Cerebellum (tissue), 4 donors: ENCODE measurements at places on chromosomes 4 and X. TPM values are rescaled to one million over a fixed set of nuclear protein-coding genes. Genes with fewer than 3 reads are reported as not detected.

- no peak for DNase-seq
Measured at GRCh38 chrX:106323357-106323756, 155.3 kb downstream of the PWWP3B start.

DNA sequence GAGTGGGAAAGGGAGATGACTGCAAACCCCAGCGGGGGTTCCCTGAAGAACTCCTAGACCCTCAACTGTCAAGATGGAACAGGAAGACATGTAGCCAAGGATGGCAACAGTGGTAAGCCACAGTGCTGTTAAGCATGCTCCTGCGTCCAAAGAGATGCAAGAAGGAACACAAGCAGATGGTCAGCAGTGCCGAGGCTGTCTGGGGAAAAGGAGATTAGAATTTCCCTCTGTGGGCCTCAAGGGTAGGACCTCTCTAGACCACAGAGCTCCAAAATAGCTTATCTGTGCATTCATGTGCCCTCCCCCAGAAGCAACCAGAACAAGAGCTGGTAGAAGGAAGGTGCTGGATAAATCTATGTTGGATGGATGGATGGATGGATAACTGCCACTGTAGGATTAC lies 82.0 kb upstream of the CPEB2 start:
- no peak for DNase-seq

PYURF gene
- 55.1 TPM for total RNA-seq

GRCh38 chr4:136864604-136865185 lies 667.6 kb downstream of the PCDH18 start:
- peak; percentile 13 for DNase-seq

RAB33A gene
- 13.5 TPM for total RNA-seq

- no peak for DNase-seq
Measured at GRCh38 chrX:118627084-118627758, 100.2 kb upstream of the IL13RA1 start.

DNA sequence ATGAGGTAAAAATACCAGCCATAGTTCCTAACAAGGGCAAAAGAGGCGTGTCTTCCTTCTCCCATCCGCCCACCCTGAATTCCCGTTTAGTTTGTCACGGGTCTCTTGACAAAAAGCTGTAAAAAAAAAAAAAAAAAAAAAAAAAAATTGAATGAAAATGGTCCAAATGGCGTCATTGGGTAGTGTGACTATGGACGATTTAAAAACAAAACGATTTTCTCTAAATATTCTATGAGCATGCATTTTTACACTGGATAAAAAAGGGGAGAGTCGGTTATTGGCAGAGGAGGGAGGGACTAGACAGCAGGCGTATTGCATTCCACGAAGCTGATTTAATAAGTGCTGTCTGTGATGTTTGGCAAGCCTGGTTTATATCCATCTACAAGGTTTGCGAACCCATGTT lies at the start of gene FAM133A:
Gene FAM133A (plus strand): TSS at position 338 of the 403 bp plus-strand sequence. CDS start 35,214 bp downstream, outside the sequence.
- peak; percentile 23 for DNase-seq

SPANXN1 gene
- not detected for total RNA-seq

KIF4A gene
- 5.7 TPM for total RNA-seq

DNA sequence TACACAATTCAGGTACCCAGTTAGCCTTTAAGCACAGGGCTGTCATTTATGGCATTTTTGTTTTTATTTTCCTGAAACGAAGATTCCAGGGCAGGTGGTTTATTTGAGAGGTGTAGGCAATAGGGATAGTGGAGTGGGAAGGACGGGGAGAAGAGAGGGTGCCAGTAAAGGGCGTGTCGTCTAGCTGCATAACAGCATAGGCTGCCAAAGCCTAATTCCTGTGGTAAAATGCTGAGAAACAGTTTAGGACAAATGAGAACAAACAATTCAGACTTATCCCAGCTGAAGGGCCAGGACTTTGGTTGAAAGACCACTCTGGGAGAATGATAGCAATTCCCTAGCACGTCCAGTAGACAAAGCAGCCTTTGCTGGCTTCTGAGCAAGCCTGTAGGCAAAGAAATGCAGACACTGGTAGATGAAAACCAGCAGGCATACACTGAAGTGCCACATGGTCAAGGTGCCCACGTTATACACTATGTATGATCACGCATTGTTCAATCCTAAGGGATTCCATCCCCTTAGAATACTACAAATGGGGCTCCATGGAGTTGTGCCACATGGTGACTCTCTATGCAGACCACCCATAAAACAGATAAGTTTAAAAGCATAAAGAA lies 70.6 kb downstream of the PKD2 start:
- DNase-seq: no peak

GRCh38 chr4:130563185-130563888 lies 1467.4 kb downstream of the C4orf33 start:
- no peak for DNase-seq

DNA sequence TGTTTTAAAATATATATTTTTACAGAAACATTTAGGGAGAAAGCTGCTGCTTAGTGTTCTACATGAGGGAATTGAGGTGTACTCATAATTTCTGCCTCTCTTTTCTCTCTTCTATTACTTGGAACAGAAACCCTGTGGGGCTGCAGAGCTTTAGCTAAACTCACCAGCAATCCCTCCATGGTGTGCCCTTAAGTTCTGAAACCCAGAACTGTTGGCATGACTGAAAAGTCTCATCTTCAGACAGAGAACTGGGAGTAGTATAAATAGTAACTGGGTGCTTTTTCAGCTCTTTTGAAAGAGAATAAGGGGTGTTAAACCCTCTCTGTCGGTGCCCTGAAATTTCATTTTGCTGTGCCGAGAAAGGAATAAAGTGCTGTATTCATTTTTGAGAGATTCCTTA lies 294.9 kb upstream of the BOD1L1 start:
- DNase-seq: no peak

GRCh38 chrX:102767287-102767686 lies 46.7 kb downstream of the GPRASP3 start:
- no peak for DNase-seq

DNA sequence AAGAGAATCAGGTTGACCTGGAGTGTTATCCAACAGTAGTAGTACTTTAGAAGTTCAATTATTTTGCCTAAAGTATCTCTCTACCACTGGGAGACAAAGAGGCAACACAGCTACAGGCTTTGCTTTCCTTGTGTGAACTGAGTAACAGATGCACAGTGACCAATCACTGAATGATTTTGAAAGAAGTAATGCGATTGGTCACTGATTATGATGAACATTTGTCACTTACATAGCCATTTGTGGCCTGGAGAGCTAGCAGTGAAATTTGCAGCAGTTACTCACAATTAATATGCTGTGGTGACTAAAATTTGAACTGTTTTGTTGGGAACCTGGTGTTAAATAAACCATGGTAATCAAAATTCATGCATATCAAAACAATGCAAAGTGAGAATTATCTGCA lies 508.7 kb upstream of the DIPK2B start:
- no peak for DNase-seq

KLF8 gene
- 18.4 TPM for total RNA-seq

PAK3 gene
- 63.2 TPM for total RNA-seq

SCRG1 gene
- 2.4 TPM for total RNA-seq

GDPD2 gene
- total RNA-seq: 7.7 TPM

GLRA2 gene
- total RNA-seq: 44.4 TPM

DNA sequence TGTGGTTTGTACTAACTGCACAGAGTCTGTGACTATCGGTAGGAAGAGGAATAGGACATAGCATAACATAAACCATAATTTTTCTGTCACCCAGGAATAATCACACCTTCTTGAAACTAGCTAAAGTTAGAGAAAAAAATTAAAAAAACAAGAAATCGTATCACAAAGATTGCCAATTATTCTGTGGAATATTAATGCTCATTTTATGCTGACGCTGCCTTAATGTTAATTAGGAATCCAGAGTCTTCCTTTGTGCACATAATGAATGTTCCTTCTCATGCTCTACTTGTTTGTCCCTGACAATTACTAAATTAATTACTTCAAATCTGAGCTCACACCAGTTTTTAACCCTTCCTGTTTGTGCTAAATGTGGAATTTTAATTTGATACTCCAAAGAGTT lies 772.7 kb upstream of the EPHA5 start:
- DNase-seq: no peak

- DNase-seq: no peak
Measured at GRCh38 chr4:139746431-139747171, 81.0 kb downstream of the MGST2 start.

PARM1 gene
- 63.6 TPM for total RNA-seq

GRCh38 chr4:111274486-111274885 lies 651.6 kb upstream of the PITX2 start:
- DNase-seq: no peak
